ENCODE measurements at places on chromosomes 2 and 18. TPM values are rescaled to one million over a fixed set of nuclear protein-coding genes. Genes with fewer than 3 reads are reported as not detected.

DNA sequence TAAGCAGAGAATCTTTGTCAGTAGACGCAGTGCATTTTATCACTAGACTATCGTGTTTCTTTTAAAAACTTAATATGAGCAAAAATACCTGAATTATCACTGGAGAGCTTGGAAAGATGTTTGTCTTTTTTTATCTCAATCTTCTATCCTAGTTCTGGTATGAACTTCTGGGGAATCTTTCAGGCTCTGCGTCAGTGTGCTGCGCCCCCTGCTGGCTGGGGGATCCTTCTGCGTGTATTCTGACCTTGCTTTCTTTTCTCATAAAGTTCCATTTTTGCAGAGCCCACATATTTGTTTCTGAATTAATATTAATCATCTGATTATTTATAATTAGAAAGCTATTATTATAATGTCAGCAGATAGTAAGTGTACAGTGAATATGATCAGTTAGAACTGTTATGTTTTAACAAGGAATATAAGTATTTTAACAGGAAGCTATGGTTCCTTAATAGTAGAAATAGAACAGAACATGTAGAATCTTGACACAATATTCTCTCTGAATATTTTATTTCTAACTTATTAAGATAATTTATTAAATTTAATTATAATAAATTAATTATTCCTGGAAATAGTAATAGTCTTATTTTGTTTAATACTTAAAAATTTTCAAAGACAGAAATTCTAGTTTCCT lies 945.0 kb upstream of the CRIM1 start:
- DNase-seq: peak; percentile 33

DNA sequence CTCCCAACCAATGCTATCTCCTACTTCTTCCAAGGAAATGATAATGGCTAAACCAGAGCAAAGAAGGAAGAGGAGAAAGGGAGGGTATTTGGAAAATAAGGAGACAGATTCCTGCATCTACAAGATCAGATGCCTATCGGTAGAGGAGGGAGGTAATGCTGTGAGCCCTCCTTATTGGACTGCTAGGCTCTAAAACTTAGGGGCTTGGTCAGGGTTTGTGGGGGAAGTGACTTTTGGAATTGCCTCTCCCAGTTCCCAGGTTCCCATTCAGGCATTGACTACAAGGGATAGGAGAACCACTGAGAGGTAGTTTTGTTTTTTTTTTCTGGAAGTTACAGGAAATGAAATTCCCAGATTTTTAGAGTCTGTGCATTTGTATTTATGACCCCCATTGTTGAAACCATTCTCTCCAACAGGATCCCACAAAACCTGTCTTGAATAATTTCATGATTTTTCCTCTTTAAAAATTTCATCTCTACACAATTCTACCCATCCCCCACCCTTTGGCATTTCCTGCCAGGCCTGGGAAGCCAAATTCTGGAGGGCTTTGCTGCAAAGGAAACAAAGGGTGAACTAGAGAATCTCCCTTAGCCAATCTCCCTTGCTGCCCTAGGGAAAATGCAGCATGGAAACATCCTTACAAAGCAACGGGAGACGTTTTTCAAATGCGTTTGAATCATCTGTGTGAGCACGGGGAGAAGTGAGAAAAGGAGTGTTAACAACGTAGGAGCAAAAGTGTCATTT lies 282.1 kb upstream of the EPAS1 start:
- DNase-seq: no peak

Gene INO80D
- 24.6 TPM for total RNA-seq

DNA sequence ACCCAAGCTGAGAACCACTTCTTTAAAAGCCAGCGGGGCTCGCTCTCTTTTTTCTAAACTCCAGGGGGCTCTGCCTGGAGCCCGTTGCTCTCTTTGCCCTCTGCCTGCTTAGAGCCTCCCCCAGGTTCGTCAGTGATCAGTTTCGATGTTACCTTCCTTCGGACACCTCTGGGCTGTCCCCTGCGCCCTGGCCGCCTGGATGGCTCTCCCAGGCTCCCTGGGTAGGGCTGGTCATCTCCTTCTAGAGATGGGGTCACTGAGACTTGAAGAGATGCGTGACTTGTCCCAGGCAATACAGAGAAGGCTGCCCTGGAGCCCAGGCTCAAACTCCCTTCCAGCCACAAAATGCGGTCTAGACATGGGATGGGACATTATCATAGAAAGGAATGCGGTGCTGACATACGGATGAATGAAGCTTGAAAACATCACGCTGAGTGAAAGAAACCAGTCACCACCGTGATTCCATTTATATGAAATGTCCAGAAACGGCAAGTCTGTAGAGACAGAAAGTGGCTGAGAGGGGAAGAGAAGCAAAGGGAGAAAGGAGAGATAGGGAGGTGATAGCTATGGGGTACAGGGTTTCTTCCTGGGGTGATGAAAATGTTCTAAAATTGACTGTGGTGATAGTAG lies 14.6 kb downstream of the KCNF1 start:
- no peak for DNase-seq
